GM12892 (cell line): ENCODE measurements at places on chromosomes 6 and 20.

DNA sequence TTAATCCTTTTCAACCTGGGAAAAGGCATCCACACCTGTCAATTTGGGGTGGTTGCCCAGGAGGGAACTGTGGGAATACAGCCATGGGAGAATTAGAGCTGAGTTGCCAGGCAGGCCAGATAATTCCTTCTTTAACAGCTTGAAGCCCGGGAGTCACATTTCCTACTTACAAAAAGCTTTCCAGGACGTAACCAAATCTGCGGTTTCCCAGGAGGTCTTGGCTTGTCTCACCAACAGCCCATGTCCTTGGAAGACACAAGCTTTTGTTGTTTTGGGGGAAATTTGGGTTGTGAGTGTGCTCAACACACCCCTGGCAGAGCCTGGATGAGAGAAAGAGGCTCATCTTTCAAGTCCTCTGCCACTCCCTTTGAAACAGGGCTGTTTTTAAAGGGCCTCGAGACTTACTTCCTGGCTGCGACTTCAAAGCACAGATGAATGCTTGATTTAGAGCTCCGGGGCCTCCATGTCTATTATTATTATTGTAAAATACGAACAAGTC is 465.9 kb upstream of the BTBD3 start:
- no peak for DNase-seq

- no peak for DNase-seq
Measured at GRCh38 chr20:43717616-43717995, 9.2 kb downstream of the GTSF1L start.

GRCh38 chr6:142960098-142960497 is 15.1 kb upstream of the HIVEP2 start:
- no peak for DNase-seq

DNA sequence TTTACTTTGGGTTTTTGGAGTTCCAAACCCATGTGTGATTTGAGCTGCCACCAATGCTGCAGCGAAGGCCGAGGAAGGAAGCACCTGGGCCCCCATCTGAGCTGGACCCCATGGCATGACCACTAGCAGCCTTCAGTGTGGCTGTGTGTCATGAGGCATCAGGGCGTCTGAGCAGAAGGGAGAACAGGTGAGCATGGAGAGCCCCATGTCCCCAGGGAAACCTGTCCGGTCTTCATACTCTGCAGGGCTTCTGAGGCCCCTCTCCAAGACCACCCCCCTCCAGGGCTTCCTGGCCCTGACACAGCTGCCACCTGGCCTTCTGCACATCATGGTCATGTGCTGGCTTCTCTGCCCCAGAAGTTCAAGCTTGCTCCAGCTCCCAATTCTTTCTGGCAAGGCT is 169.1 kb upstream of the CST7 start:
- no peak for DNase-seq

DNA sequence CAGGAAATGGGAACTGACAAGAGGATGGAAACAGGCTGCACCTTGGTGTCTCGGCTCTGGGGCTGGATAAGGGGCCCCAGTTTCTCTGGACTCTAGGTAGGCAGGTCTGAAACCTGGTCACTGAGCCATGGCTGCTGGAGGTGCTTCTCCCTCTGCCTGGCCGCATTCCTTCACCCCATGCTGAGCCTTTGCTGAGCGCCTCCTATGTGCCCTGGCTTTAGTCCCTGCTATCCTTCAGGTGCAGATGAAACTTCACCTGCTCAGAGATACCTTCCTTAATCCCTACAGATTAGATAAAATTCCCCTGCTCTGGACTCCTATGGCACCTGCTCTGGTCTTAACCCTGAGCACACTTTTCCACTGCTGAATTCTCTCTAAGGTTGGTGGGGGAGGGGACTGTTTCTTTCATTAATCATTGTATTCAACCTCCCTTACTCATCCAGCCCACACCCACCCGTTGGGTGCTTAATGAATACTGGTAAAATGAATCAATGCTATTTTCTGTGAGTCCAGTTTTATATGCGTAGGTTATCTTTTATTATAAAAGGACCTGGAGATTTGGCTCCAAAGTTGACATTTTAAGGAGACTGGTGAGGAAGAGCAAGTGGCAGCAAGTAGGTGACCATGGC is 19.3 kb downstream of the MYLK4 start:
- no peak for DNase-seq

- DNase-seq, result no peak
Measured at GRCh38 chr6:25946631-25947030, 16.0 kb upstream of the TRIM38 start.

DNA sequence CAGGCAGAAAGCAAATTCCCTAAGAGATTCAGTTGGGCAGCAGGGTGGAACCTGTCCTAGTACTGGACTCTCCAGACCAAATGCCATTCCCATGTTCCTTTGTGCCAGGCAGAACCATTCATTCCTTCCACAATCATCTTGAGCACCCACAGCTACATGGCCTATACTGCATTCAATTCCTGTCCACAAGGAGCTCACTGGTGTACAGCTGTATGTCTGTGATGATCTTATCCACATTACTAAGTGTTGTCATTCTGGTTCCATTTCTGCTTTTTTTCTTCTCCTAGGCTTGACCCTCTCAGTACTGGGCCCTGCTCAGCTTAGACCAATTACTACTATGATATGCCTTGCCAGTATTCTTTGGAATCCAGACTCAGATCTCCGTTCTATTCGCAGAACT is 27.5 kb downstream of the MAN1A1 start:
- no peak for DNase-seq

DNA sequence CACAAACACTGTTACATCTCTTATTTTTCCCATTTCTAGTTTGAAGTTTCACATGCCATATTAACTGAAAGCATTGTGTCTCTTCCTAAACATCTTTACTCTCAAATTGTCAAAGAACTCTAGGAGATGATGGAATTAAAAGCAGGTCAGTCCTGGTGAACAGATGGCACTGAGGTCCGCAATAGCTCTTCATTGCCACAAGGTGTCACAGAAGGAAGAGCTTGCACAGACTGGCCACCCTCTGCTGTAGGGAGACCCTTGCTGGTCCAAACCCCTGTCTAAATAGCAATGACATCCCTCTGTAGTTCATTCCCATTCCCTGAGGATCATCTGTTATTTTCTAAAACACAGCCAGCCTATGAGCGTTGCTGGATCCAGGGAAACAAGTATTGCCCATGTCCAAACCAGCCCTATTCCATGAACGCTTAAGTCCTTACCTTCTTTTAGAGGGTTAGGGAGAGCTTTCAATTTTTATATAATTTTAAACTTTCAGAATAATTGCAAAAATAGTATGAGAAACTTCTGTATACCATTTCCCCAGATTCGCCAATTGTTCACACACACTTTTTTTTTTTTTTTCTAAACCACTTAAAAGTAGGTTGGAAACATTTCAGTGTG is 10.1 kb upstream of the HDAC2 start:
- no peak for DNase-seq
